ENCODE measurements at places on chromosomes 13 and 19.

DNA sequence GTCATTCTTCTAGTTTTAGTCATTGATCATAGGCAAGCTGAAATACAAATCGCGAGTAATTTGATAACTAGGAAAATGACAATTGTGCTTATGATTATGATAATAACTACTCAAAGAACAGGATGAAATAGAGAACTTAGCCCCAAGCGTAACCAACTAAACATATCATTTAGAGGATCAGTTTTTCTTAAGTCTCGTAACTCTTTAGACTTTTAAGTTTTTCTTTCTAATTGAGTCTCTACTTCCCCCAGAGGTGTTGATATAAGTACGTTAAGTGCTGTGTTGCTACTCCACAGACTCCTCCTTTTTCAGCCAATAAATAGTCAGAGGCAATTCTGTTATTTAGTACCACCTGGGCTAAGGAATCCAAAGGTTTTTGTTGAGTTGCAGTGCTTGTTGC lies 96.3 kb downstream of the NHLRC3 start:
- DNase-seq, result no peak

- no peak for DNase-seq
Measured at GRCh38 chr13:65857942-65858565, 1372.1 kb downstream of the PCDH9 start.

DNA sequence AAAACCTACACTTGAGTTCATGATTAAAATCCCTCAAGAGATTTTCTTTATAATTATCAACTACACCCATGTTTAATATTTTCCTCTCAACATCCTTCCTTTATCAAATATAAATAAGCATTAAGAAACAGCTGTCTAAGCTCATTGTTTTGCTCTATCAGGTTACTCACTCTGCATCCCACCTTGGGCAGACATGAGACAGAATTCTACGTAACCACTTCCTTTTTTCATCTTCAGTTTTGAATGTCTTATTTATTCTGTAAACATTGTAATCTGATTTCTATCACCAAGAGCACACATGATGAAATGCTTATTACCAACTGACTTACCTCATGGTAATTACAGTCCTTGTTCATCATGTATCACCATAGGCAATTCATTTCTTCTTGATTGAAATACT lies 1256.6 kb upstream of the ATXN8OS start:
- DNase-seq, result no peak

DNA sequence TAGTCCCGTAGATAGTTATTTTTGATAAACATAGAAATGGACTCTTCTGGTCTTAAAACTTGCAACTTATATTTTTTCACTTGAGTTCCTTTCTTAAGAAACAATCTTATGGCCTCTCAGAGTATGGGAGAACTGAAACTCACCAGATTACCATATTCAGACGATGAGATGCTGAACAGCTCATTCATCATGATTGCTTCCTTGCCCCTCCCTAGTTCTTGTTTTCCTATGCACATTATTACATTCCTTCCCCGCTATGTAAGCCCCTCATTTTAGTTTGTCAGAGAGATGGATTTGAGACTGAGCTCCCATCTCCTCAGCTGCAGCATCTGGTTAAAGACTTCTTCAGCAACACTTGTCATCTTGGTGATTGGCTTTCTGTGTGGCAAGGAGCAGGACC lies 158.5 kb downstream of the SLITRK6 start:
- no peak for DNase-seq

DNA sequence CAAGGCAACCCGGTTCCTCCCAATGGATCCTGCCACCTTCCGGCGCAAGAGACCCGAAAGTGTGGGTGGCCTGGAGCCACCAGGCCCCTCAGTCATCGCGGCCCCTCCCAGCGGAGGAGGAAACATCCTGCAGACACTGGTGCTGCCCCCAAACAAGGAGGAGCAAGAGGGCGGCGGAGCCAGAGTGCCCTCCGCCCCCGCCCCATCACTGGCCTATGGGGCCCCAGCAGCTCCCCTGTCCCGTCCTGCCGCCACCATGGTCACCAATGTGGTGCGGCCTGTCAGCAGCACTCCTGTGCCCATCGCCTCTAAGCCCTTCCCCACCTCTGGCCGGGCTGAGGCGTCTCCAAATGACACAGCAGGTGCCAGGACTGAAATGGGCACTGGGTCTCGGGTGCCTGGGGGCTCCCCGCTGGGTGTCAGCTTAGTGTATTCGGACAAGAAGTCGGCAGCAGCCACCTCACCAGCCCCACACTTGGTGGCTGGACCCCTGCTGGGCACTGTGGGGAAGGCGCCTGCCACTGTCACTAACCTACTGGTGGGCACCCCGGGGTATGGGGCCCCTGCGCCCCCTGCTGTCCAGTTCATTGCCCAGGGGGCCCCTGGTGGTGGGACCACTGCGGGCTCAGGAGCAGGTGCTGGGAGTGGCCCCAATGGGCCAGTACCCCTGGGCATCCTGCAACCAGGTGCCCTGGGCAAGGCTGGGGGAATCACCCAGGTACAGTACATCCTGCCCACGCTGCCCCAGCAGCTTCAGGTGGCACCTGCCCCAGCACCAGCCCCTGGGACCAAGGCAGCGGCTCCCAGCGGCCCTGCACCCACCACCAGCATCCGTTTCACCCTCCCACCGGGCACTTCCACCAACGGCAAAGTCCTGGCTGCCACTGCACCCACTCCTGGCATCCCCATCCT lies 11.2 kb upstream of the PRR19 start:
- DNase-seq, result peak; percentile 67

DNA sequence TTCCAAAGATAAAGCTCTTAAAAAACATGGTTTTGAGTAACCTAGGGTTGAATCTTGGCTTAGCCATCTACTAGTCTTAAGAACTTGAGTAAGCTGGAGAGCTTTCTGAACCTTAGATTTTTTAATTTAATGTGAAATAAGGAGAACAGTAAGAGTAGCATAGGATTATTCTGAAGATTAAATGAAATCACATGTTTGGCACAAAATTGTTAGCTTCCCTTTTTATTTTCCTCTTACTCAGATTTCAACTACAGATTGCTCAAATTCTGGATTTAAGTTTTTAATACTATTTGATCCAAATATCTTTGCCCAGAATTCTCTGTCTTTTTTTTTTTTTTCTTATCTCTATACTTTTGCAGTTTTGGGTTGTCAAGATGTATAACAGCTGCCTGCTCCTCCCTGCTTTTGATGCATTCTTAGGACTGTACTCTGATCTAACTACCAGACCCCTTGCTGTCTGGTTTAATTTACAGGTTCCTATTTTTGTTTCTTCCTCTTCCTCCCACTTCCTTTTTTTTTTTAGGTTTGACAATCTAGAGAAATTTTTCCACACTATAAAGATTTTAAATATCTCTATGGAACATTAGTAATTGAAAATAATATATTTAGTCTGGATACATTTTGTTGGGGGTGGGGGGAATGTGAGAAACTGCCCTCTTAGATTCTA lies 12.3 kb downstream of the POMP start:
- DNase-seq, result no peak

- DNase-seq, result no peak
Measured at GRCh38 chr19:46610413-46610775, 9.3 kb downstream of the CALM3 start.

GRCh38 chr19:38731654-38732301 lies 12.5 kb downstream of the CAPN12 start:
- no peak for DNase-seq

DNA sequence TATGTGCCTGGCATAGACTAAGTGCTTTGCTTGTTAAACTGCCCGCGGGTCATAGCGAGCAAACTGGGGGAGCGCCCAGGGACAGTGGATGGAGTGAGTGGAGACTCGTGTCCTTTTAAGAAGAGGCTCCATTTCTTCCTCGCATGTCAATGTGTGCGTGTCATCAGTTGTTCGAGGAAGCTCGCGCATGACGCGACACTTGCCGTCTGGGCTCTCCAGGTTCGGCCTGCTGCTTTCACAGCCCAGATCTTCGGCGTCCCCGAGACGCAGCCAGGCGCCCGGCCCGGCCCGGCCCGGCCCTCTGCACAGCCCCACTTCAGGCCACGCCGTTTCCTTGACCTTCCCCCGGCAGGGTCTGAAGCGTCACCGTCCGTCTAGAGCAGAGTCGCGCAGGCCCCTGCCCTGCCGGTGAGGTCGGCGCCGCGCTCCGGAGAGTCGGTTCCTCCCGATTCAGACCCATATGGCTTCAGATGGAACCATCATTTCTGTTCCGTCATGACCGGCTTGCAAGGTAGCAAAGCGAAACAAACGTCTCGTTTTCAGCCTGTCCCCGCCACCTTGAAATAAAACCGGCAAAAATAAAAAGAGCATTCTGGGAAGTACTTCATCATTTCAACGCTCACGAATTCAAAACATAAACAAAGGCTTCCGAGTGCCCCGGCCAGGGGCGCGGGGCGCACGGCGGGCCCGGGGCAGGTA lies 599 bp upstream of the ARHGEF7 start:
- DNase-seq, result peak; percentile 50

DNA sequence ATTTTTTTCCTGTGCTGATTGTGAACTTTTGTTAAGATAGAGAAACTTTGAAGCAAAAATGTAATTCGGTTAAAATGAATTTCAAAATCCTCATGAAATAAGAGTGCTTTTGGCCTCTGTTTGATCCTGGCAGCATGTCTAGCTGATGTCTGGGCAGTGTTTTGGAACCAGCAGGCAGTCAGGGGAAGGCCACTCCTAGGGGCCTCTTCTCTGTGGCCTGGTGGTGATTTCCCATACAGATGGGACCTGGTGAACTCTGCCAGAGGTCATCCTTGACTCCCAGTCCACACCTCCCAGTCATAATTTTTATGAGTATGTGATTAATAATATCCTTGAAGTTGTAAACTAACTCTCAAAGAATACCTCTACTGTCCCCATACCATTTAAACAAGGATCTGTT lies 226.6 kb downstream of the PCCA start:
- DNase-seq, result no peak

DNA sequence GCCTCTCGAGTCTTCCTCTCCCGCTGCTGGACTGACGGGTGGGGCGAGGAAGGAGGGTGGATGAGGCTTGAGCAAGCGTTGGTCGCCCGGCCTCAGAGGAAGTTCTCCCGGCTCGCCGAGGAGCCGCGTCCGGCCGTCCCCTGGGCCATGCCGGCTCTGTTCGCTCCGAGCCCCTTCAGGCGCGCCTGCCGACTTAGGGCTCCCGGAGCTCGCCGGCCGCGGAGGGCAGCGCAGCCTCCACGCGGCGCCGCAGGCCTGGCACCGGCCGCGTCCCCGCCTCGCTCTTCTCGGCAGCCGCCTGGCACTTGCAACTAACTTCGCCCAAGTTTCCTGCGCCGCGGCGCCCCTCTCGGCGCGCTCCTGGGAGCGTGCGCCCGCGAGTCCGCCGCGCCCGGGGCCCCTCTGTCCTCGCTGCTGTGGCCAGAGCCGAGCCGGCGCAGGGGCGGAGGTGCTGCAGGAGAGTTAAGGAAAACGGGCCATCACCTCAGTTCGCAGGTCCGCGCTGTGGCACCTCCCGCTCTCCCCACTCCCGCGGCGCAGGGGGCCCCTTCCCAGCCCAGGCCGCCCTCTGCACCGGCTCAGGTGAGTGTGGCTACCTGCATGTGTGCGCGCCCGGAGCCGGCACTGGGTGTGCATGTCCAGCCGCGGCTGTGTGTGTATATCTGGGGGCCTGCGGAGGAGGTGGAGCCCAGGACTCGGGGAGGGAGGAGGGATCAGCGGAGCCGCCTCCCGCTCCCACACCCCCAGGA lies 641 bp upstream of the SOX21 start:
- DNase-seq, result peak; percentile 47

DNA sequence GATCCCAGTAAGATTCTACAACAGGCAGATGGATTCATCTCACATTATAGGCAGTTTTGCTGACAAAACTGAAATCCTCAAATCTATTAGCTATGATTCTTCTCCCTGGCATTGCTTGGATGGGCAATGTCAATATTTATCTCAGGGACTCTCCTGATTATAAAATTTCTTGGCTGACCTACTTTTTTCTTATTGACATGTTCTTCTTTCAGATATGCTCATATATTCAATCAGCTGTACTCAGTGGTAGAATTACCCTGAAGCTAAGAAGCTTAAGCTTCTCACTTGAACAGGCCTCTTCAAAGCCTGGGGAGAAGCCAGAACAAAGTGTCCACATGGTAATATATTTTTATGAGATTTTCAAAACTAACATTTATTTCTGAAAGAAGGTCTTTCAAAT lies 513.6 kb downstream of the PCDH9 start:
- no peak for DNase-seq
